NCI-H2081 treated with DMSO at 0.1 percent for 48 hours (cell line): ENCODE measurements at places on chromosomes 7 and 10.

DNA sequence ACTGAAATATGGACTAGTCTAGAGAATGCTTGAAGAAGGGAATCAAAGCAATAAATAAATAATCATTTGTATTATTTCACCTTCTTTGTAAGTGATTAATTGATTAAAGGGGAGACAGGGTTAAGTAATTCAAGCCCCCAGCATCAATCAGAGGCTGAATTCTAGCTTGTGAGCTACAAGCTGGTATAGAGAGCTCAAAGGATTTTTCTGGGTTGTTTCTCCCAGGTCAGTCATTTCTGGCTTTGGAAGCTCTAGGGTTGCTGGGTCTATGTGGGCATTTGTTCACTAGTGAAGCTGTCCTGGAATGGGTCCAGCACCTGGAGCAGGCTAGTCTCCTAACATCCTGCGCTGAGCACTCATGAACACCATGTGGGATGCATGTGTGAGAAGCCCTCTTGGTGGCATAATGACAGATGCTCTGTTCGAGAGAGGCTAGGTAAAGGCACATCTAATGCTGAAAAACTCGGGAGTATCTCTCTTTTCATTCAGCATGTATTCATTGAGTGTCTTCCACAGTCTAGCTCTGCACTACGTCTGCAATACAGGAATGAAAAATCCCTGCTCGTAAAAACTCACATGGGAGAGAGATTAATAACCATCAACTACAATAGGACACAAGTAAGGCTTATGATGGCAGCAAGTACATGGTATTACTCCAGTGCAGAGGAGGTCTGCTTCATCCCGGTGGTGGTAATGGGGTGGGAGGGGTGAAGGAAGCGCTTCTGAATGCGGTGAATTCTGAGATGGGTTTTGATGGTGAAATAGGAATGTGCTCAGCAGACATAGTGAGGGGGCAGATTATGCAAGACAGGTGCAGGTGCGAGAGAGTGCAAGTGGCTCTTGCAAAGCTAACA is 68.0 kb upstream of the NRP1 start:
- DNase-seq = no peak

DNA sequence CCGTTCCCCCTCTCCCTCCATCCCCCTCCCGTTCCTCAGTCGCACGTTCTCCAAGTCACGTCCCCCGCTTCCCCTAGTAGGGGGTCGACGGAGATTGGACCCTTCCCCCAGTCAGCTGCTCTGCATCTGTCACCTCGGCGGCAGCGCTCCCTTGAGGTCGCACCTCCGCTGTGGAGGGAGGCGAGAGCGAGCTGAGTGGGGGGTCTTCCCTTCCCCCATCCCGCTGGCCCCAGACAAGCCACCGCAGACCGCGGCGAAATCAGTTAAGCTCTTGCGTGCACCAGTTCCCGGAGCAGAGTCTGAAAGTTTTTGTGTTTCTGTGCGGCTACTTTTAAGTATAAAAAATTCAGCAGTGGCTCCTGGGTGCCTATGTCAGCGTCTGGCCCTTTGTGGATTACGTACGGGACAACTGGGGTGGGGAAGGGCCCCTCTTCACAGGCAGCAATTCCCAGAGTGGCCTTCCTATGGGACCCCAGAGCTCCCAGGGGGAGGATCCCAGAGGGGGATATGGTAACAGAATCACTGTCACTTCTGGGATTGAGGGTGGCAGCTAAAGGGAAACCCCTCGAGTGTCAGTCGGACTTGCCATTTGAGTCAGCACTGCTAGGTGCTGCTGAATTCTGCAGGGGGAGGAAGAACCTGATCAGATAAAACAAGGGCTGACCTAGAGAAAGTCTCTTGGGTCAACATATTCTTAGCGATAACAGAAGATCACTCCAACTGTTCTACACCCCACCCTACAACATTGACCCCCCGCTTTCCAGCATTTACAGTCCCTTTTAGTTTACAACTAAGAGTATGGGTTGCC is 12.5 kb upstream of the DDIT4 start:
- no peak for DNase-seq

DNA sequence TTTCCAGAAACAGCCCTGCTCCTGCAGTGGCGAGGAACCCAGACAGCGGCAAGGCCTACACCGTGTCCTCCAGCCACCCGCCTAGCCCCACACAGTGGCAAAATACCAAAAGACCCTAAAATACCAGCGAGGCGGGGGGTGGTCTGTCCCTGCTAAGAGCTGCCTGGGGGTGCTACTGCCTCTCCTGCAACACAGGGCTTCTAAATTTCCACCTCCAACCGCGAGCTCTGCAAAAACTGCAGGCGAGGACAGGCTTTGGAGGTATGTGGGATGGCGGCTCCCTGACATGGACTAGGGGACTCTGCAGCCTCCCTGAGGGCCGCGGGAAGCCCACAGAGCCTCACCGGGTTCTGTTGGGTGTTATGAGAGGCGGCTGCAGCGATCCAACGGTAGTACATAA is 122.3 kb downstream of the WDR37 start:
- no peak for DNase-seq

DNA sequence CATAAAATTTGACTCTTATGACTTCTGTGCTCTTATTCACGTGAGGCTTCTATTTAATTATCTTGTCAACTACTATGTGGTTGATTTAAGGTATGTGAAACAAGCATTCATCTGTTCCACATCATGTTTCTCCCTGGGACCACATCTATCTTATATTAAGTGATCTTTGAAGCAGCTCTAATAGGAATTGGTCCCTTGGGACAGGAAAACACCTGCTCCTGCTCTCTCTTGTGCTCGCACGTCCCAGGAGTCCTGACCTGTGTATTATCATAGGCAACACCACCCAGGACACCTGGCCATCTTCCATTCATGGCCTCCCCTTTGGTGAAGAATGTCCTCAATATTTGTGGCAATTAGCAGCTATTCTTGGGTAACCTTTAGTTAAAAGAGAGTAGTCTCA is 269.2 kb downstream of the NRG3 start:
- DNase-seq = no peak

DNA sequence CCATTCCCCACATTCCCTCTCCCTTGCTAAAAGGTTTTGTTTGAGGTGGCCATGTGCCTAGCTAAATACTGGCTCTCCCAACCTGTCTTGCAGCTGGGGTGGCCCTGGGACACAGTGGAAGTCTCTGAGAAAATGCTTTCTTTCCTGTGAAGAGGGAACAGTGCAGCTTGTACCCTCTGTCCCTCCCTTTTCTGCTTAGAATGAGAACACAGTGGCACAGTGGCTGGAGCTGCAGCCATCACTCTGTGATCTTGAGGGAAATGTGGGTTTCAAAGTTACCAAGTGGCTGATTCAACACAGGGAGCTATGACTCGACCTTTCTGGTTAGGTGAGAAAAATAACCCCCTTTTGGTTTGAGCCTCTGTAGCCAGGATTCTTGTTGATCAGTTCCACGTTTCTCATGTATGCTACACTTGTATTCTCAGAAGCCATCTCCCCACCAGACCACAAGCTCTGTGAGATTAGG is 62.7 kb upstream of the CARD11 start:
- no peak for DNase-seq

GRCh38 chr10:481628-482027 is 207.8 kb downstream of the DIP2C start:
- DNase-seq = no peak

DNA sequence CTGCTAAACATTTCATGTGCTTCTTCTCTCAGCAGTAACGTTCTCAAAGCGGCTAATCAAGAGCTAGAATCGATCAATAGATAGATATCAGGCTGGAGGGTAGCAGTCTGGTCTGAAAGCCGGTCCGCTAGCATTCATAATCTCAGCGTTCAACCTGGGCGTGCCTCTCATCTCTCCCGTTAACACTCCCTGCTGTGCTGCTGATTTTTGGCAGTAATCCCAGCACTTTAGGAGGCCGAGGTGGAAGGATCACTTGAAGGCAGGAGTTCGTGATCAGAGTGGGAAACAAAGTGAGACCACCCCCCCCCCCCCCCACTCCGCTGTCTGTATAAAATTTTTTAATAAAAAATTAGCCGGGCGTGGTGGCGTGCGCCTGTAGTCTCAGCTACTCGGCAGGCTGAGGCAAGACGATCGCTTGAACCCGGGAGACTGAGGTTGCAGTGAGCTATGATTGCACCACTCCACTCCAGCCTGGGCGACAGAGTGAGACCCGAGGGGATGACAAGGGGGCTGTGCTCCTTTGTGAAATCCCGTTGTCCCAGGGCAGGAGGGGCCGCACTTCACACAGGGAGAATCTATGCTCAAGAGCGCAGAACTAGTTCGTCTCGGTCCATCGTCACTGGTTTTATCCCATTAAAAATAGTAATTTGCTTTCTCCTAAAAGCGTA is 624 bp upstream of the CEP55 start:
- DNase-seq = no peak

GRCh38 chr10:108249940-108250339 is 1085.4 kb upstream of the SORCS1 start:
- DNase-seq = no peak

DNA sequence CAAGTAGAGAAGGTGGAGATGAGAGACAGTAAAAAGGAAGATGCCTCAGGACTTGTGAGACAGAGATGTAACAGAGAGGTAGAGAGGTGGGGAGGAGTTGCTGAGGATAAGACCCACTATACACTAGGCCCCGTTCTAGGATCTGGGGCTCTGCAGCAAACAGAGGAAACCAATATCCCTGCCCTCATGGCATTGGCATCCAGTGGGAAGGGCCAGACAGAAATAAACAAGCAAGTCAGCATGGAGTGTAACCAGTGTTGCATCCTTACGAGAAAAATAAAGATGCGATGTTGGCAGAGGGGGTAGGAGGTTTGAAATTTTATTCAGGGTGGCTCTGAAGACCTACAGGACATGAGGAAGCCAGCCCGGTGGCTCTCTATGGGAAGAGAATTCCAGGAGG is 22.0 kb upstream of the EEPD1 start:
- DNase-seq = no peak

- no peak for DNase-seq
Measured at GRCh38 chr10:49177391-49178355, 10.5 kb downstream of the TMEM273 start.

DNA sequence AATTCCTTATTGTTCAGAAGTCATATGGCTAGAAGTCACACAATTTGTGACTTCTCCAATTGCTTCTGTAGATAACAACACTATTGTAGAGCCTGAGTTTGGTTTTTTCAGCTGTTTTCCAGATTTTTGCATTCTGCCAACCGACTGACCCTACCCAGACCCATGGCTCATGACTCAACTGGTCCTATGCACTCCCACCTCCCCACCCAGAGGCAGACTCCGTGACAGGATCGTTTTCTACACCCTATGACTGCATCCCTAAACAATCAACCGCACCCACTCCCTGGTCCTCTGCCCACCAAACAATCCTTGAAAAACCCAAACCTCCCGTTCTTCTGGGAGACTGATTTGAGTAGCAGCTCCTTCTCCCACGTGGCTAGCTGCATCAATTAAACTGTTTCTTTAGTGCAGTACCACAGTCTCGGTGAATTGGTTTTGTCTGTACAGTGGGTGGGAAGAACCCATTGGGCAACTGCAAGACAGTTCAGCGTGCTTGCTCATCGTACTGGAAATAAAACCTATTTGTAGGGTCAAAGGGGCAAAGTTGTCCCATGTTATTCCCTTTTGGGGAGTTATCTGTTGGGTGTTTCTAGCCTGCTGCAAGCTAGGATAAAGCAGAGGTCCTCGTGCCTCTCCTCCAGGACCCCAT is 150.3 kb upstream of the FAM20C start:
- DNase-seq = no peak

DNA sequence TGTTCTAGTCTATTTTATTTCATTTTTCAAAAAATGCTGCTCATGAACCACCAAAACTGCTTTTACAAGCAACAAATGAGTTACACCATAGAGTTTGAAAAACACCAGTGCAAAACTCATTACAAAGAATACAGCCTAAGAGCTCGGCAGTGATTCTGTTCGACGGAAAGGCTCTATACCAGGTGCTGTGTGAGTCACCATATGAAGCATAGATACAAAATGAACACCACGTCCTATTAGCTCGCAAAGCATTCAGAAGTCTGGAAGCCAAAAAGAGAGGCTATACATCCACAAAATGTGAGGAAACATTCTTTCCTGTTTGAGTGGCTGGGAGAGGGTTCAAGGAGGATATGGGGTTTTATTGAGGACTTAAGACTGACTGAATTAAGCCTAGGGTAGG is 136.1 kb downstream of the ATE1 start:
- DNase-seq = no peak

DNA sequence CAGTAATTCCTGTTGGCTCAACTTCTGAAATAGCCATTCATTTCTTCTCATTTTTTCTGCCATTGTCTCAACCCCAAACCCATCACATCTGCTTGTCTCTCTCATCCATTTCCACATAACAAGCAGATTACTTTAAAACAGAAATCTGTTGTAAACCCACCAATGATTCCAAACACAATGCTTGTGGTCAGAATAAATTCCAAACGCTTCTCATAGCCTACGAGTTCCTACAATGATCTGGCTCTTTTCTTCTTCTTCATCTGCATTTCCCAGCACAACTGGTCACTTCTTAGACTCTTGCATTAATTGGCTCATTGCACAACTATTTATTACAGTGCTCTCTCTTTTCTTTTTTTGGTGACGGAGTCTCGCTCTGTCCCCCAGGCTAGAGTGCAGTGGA is 364.1 kb downstream of the GATA3 start:
- no peak for DNase-seq

DNA sequence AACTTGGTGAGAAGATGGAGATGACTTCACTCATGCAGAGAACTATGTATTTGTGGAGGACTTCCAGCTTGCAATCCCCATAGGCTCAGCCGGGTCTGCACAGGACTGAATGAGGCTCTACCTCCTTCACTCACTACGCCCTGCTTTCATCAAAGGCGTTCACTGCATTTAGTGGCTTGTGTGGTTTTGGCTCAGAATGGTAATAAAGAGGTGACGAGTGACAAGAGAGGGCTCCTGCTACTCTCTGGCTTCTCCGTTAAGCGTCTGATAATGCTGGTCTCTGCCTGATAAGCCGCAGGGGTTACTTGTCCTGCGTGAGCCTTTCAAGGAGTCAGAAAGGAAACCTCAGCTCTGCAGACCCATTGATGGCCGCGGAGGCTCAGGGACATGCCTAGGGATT is 343.4 kb downstream of the PRPF18 start:
- no peak for DNase-seq

DNA sequence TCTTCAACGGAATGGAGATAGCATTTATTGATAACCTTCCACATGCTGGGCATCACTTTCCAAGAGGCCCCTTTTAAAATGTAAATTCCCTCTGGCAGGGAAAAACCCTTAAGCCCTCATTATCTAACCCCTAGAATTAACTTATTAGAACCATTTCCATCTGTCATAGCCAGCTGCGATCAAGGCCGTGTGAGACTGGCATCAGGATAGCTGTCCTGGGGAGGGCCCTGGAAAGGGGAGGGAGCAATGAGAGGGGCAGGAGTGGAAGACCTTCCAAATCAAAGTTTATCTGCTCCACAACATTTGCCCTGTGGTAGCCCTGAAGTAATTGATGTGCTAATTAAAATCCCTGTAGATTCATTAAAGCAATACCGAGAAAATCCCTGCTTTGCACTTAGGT is 45.0 kb upstream of the JAZF1 start:
- no peak for DNase-seq

- DNase-seq = no peak
Measured at GRCh38 chr7:102425639-102426267, 7.6 kb upstream of the ORAI2 start.

- no peak for DNase-seq
Measured at GRCh38 chr10:90286406-90286805, 571.4 kb downstream of the HTR7 start.

GRCh38 chr10:21519941-21520436 is 5.5 kb downstream of the SKIDA1 start:
- no peak for DNase-seq
